Stimulated activated CD8-positive, alpha-beta memory T cell treated with anti-CD3 and anti-CD28 coated beads, Interleukin-7, amount 100 ng/mL, for 48 hours (primary cell): ENCODE measurements at places on chromosomes 4 and X.

DNA sequence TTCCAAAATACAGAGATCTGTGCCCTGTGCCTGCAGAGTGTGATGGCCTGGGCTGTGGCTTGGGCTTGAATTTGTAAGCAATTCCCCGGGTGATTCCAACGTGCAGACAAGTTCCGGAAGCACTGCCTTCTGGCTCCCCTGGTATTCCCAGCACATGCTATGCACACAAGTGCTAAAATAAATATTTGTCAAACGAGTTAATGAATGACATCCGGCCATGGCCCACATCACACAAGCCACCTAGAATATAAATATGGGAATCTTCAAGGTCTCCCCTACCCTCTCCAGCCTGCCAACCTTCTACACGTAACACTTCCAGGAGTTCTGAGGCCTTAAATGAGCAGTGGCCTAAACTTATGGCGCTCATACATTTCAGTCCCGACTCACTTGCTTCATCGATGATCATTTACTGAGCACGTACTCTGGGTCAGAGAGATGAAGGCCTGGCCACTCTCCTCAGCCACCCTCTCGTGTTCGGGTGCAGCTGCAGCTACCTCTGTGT is 21.3 kb downstream of the DCTD start:
- DNase-seq, result no peak

DNA sequence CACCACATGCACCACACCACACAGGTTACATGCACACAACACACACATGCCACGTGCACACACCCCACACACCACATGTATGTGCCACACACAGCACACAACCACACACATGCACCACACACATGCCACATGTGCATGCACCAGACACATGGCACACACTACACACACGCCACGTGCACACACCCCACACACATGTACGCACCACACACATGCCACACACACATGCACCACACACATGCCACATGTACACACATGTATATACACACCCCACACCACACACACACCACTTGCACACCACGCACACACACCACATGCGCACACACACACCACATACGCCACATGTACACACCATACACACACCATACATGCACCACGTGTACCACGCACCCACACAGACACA is 19.6 kb upstream of the MSANTD1 start:
- DNase-seq, result no peak

DNA sequence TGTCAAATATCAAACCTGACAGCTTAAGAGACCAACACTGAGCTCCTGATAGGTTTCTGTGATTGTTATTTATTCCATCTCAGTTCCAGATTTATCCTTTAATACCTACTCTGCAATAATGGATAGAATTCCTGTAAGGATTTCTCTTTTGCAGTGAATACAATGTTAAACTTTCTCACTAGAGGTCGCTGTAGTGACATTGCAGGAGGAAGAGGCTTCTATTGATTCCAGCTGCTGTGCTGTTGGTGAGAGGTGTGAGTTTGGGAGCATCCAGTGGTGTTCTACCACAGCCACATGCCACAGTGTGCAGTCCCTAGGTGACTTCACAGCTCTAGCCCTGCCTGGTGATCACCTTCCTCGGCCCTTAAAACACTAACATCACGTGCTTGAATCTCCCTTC is 34.6 kb upstream of the DCAF8L2 start:
- no peak for DNase-seq

DNA sequence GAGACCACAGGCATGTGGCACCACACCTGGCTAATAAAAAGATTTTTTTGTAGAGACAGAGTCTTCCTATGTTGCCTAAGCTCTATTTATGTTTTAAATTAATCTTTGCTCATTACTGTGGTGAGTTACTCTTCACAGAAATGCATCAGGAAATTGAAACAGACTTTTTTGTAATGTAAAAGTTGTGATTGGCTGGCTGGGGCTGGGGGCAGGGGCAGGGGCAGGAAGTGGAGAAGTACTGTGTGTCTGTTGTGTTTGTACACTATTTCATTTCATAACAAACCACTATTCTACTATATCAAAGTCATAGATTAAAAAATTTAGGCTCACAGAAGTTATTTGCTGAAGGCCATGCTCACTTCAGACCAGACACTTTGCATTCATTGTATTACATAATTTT is 19.1 kb upstream of the ABRAXAS1 start:
- no peak for DNase-seq

GRCh38 chr4:139756391-139757180 is 91.0 kb downstream of the MGST2 start:
- DNase-seq, result no peak

DNA sequence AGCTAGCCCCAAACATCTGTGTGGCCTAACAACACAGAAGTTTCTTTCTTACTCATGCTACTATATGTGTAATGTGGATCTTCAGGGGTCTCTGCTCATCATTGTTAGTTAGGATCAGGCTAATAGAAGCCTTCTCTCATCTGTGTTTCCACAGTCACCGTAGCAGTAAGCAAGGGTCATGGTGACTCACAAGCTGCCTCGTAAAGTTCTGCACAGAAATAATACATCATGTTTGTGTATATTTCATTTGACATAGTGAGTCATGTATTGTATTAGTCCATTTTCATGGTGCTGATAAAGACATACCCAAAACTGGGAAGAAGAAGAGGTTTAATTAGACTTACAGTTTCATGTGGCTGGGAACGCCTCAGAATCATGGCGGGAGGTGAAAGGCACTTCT is 38.7 kb downstream of the SLC4A4 start:
- no peak for DNase-seq

DNA sequence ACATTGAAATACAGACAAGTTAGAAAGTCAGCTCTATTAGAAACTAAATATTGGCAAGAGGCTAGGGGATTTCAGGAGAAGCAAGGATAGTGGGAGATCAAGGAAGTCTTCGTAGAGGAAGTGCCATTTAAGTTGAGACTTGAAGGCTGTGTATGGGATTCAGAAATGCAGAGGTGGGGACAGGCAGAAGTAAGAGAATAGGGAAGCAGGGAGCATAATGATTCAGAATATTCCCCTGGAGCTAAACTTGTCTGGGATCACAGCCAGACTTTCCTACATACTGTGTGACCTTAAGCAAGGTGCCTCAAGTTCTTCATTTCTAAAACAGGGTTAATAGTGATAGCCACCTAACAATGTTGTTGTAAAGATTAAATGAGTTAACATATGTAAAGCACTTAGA is 108.8 kb downstream of the DDIT4L start:
- DNase-seq, result no peak

- DNase-seq, result no peak
These were observed 60.9 kb upstream of the HS3ST1 start for GRCh38 chr4:11489453-11490083.

- DNase-seq, result no peak
These were observed 60.4 kb upstream of the PLAC8 start for GRCh38 chr4:83174844-83175414.

- no peak for DNase-seq
These were observed 12.7 kb downstream of the ART3 start for GRCh38 chr4:76087007-76087769.

GRCh38 chr4:140172960-140173359 is 19.0 kb upstream of the MAML3 start:
- DNase-seq, result no peak

DNA sequence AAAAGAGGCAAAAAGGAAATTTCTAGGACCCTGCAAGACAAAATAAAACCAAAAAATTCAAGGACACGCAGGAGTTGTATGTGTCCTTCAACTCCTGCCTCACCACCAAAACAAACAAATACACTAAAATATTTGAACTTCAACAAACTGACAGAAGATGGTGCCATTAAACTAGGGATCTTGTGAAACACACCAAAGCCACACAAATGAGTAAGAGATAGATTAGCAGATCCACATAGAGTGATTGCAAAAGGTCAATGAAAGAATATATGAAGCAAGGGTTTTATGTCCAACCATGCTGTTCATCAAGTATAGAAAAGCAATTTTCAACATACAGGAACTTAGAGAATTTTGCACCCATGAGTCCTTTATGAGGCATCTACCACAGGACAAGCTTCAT is 40.1 kb upstream of the SCML1 start:
- no peak for DNase-seq

- peak; percentile 6 for DNase-seq
These were observed 586 bp downstream of the HERC5 start for GRCh38 chr4:88457307-88458103.

DNA sequence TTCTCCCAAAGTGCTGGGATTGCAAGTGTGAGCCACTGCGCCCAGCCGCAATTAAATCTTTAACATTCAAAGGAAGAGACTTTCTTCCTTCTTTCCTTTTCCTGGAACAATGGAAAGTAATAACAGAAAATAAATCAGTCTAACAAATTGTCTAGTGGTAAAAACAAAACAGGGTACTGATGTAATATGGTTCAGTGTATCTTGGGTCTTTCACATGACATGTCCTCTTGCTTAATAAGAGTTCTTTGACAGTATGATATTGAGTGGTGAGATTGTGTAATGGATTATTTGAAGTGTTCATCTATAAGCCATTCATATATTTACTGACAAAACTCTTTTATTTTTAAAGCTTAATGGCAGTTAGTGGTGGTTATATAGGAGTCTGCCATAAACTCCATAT is 256.6 kb downstream of the SPRY1 start:
- DNase-seq, result no peak

- no peak for DNase-seq
These were observed 276.8 kb upstream of the TET2 start for GRCh38 chr4:104869831-104870230.

DNA sequence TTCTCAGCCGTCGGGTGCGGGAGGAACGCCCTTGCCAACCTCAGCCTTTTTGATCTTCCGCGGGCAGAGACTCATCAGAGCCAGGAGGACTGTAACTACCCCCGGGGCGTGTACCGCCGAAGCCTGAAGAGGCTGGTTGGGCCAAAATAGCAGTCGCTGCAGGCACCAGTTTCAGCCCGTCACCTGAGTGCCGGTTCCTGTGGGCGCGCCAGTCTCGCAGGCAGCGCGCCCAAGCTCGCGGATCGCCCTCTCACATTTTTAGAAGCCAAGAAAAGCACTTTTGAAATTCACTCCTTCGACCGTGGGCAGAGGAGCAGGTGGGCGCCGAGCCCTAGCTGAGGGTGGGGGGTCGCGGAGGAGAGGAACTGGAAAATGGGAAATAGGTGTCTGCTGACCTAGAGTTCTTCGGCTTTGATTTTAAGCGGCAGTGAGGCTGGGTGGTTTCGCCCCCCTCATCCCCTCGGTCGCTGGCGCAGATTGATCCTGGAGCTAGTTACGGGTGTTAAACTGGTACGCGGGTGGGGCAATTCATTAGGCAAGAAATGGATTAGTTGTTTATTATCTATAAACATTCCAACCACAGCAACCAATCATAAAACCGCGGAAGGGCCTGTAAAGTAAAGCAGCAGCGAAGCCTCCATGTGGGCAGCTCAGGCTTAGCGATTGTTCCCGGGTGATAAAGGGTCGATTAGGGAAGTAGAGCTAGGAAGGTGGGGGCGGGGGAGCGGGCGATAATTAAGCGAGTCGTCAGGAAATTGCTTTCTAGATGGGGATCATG is 69.2 kb downstream of the FBXO8 start:
- DNase-seq, result no peak

DNA sequence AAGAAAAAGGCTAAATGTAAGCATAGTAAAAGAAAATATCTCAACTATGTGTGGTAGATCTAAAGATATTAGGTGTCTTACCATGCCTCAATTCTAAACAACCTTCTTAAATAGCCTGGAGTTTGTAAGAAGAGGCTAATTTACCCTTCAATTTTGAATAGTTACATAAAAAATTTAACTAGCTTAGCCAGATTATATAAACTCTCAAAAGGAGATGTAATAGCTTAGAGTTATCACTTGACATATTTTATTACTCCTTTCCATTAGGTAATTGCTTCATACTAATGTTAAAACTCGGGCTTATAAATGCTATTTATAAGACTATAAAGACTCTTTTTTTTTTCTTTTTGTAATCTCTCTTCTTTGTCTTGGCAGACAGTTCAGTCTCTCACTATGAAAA is 297.5 kb upstream of the PABPC4L start:
- no peak for DNase-seq

DNA sequence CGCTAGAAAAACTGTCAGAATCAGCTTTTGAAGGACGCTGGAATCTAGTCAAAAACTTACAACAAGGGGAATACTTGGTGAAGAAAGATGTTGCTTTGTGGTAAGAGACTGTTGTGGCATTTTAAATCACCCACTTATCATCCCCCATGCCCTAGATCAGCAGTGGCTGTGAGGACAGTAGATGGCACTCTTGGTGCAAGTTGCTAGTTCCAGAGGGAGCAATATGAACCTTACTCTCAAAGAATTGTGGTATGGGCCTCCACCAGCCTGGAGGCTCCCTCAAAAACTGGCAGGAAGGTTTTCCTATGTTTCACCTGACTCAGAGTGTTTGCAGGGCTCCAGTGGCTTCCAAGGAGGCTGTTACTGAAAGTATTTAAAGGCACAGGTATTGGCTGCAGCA is 37.7 kb upstream of the SLC16A2 start:
- DNase-seq, result no peak

DNA sequence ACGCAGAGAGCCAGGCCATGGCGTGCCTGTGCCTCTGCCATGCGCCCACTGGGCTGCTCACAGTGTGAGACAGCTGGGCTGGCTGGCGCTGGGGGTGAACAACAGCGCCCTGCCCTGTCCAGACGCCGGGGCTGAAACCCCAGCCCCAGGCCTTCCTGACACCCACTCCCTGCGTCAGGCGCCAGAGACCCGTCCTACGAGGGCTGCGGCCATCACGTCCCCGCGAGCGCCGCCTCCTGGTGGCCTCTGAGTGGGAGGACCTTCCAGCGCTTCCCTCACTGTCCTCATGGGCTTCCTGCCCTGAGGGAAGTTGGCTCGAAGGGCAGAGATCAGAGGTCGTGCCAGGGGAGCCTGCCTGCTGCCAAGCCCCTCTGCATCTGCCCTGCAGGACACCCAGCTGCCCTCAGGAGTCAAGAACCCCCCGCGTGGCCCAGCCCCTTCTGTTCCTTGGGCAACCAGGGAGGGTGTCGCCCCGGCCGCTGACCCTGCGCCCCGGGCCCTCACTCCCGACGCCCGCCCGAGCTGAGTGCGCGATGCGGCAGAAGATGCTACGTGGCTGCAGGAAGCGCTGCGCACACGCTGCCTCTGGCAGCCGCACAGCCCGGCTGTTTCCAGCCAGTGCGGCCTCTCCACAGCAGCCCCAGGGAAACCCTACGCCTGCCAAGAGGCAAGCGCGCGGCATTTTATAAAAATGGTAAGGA is 16.2 kb downstream of the NELFA start:
- DNase-seq, result no peak

GRCh38 chr4:38782452-38783108 is at the start of gene TLR10:
Gene TLR10 (minus strand): TSS chr4:38782990. CDS start chr4:38775590, 7,400 bp downstream.
- DNase-seq, result no peak

- DNase-seq, result no peak
These were observed 56.9 kb upstream of the SPRY1 start for GRCh38 chr4:123339507-123340380.

DNA sequence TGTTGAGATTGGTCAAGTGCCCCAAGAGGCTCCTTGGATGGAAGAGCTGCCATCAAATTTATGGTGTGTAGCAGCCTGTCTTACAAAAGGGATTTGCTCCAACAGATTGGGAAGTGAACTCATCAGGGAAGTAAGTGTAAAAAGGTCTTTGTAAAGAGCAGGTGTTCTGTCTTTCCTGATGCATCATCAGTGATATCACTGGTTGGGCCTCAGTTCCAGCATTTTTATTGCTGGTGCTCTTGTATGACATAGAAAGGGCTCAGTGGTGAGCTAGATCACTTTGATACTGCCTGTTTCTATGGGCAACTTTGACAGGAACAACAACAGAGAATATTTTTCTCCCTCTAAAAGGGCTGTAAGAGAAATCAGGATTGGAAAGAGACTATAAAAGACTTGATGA is 8.7 kb upstream of the GABRE start:
- no peak for DNase-seq
